ENCODE measurements at places on chromosomes 2 and 18.

DNA sequence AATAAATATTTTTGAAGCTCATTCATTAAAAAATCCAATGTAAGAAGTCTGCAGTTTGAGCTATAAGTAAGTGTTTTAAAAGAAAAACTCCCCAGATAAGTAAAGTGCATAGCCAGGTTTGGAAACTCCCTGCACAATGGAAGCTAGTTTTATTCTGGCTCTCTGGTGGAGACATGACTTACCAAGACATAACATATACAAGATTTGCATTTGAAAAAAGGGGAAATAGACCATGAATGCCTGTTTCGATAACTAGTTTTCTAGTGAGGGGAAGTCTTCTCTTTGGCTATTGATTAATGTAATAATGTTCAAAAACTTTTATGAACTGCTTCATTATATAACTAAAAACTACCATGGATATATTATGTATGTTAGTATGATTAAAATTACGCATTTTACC is 435.2 kb downstream of the ARHGAP15 start:
- no peak for DNase-seq

DNA sequence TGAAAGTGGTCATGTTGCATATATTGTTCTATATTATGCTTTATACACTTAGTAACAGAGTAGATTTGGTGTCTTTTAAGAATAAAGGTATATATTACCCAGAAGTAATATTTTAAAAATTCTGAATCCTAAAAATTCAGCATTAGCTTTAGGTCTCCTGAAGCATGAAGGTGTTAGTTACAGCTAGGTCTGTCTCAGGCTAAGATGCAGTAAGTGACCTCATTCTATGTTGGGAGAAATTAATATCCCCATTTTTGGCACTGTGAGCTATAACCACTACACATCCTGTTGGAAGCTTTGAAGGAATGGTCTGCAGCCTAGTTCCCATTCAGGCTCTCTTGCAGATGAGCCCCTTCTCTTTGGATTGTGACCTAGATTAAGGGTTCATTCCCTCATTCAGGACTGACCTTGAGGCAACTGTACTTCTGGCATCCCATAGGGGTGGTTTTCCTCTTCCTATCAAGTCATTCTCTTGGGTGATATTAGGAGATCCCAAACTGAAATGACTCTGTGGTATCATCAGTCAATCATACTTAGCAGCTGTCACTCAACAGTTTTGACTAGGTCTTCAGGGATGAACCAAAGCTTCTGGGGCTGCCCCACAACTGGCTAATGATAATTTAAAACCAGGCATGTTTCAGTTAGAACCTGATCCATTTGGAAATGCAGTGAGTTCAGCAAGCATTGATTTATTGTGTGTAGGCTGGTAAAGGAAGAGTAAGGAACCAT is 117.7 kb downstream of the GPD2 start:
- DNase-seq, result no peak

DNA sequence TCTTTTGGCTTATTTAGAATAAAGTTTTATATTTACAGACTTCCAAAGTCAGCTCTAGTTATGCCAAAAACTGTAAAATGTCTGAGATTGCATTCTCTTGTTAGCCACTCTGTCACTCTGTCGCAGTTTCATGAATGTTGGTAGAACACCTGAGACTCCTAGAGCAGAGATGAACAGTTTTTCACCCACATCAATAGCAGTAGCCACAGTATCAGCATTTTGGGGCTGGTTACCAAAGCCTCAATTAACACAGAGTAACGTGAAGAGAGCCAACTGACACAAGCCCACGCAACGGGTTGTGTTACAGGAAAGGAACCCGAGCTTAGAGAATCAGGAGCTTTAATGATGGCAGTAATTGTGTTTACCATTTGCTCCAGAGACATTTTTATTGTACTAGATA is 443.0 kb upstream of the SLC39A10 start:
- peak; percentile 64 for DNase-seq

DNA sequence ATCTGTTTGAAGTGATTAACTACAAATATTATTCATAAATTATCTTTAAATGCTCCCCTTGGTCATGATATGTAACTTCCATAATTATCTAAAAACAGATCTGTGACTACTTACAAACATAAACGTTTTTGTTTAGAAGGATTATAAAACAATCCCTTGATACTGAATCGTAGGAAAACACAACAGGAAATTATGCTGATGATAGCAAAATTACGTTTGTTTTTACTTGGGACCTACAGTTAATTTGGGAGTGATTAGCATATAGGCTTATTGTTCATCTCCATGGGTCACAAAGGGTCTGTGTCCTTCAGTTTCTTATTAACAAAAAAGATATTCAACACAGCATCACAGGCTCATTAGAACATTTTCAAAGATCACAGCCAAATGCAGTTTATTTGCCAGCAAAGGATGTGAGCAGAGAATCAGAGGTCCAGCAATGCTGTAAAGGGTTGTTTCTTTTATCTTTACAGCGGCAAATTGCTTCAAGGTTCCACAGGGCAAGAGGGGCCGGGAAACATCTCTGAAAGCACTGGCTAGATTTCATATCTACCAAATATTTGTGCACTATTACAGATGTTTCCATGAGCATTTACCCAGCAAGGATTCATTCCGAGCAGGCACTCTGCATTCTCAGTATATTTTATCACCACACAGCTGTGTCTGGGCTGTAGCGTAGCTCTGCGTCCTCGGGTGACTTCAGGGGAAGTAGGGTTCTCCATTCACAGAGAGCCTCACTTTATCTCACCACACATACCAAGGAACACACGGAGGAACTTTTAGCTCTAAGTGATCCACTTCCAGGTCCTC is 4.1 kb downstream of the CCDC195 start:
- no peak for DNase-seq

GRCh38 chr18:9643549-9643948 is 29.2 kb upstream of the PPP4R1 start:
- no peak for DNase-seq

DNA sequence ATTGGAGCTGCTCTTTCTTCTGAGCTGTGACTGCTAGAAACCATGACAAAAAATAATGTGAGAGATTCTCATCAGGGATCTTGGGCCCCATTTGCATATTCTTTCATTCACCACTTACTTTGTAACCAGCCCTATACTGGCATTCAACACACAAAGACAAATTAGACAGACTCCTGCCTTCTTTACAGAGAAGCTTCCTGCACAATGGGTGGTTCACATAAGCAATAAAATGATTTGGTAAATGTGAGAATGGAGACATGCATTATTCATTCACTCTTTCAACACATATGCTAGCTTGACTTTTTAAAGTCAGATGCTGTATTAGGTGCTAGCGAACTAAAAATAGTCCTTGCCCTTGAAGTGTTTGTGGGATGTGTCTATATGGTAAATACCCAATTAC is 174.4 kb downstream of the NCKAP5 start:
- no peak for DNase-seq

- DNase-seq, result no peak
Observed at GRCh38 chr2:170501421-170502043, 213.6 kb upstream of the SP5 start.

- DNase-seq, result no peak
Observed at GRCh38 chr18:36212301-36213171, 25.2 kb downstream of the MOCOS start.

GRCh38 chr2:222318712-222319585 is 20.2 kb upstream of the PAX3 start:
- DNase-seq, result peak; percentile 46

- peak; percentile 34 for DNase-seq
Observed at GRCh38 chr2:201909961-201910361, 103.6 kb downstream of the CDK15 start.

DNA sequence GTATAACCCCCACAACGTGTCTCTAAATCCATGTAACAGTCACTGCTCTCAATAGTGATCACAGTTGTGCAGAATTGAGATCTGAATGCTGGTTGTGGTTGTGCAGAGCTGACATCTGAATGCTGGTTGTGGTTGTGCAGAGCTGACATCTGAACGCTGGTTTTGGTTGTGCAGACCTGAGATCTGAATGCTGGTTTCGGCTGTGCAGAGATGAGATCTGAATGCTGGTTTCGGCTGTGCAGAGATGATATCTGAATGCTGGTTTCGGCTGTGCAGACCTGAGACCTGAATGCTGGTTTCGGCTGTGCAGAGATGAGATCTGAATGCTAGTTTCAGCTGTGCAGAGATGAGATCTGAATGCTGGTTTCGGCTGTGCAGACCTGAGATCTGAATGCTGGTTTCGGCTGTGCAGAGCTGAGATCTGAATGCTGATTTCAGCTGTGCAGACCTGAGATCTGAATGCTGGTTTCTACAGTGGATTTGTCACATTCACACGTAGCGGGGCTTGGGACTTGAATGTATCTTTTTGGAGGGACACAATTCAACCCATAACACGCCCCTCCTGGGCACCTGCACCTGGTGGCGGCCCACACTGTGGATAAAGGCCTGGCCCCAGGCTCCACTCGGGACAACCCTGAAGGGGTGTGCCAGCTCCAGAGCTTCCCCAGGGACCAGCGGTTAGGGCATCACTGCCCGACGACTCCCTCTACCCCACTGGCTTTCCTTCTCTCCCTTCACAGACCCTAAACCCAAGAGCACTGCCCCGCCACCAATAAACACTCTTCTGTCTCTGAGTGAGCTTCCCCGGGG is 51.1 kb upstream of the SLC66A3 start:
- DNase-seq, result peak; percentile 85

DNA sequence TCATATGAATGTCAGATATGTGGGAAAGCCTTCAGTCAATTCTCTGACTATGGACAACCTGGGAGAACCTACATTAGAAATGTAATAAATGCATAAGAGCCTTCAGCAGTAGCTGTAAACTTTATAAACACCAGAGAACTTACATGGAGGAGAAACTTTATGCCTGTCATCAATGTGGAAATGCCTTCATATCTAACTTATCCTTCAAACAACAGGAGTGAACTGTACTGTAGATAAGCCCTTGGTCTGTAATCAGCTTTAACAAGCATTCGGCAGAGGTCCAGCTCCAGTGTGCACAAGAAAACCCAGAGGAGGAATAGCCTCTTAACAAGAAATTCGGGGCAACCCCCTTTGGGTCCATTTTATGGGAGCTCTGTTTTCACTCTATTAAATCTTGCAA is 14.8 kb upstream of the UXS1 start:
- no peak for DNase-seq

GRCh38 chr2:58515827-58516573 is 274.9 kb upstream of the FANCL start:
- no peak for DNase-seq

GRCh38 chr2:99562516-99562915 is 72.7 kb upstream of the REV1 start:
- DNase-seq, result no peak

DNA sequence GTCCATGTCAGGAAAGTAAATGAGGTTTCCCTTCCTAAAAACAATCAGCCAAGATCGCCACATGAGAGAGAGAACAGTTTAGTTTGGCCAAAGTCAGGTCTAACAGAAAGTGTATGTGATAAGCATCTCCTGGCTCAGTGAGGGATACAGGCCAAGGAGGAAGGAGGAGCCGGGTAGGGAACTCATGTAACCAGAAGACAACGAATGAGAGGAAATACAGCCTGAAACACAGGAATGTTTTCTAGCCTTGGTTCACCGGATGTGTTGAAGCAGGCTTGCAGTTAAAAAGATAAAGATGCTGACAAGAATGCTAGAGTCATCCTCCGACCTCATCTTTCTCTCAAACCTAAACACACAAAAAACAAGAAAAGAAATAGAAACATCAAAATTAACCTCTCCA is 283.9 kb upstream of the SIX2 start:
- DNase-seq, result no peak

DNA sequence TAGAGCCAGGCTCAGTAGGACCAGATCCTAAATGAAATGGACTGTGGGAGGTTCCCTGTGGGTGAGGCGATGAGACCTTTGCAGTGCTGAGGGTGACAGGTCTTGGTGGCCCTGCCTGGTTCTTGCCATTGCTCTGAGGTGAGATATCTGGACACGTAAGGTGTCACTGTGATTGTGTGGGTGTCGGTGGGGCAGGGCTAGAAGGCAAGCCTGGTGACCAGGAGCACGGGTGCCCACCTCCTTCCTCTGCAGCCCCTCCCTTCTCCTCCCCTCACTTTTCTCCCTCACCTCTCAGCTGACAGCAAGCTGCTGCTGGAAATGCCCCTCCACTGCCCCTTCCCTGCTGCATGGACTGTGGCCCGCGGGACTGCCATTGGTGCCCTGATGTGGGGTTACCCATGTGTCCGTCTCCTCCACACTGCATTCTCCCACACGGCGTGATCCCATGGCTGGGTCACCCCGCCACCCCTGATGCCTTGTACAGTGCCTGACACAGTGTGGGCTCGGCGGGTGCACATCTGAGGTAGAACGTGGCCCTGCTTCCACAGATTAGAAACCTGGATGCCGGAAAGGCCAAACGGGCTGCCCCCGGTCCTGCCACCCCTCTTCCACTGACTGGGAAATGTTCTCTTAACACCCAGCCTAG is 55.6 kb upstream of the FOSL2 start:
- no peak for DNase-seq

DNA sequence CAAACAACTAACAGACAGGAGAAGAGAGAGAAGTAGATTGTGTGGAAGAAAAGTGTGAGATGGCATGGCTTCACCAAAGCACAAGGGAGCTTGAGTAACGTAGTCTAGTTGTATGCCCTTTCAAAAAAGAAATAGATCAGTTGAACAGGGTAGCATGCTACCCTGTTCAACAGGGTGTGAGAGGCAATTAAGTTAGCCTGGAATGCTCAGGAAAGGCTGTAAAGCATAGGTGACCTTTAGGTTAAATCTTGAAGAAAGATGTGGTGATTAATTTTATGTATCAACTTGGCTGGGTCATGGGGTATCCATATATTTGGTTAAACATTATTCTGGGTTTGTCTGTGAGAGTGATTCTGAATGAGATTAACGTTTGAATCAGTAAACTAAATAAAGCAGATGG is 61.8 kb upstream of the ZC3H15 start:
- DNase-seq, result no peak

- DNase-seq, result no peak
Observed at GRCh38 chr18:23730857-23731256, 41.6 kb downstream of the LAMA3 start.

DNA sequence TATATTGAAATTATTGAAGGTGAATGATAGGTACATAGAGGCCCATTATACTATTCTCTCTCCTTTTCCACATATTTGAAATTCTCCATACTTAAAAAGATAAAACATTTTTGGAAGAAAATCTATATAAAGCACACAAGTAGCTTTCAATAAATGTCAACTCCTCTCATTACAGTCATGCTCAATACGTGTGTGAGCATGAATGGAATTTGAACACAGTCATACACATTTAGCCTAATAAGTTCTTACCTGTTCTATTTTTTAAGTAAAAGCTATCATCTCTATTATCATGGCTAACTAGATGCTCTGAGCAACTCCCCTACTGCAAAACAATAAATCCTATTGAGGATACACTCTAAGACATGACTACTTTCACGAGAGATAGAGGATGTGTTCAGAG is 41.9 kb upstream of the SPATS2L start:
- no peak for DNase-seq

GRCh38 chr2:115763601-115764000 is 1321.2 kb downstream of the DPP10 start:
- DNase-seq, result no peak

All from Jurkat, Clone E6-1 (cell line).